LHCN-M2 (cell line): ENCODE measurements at places on chromosomes 7 and 10. TPM values are rescaled to one million over a fixed set of nuclear protein-coding genes. Genes with fewer than 3 reads are reported as not detected.

VGF gene
- 0.45 and 0.69 TPM in 2 replicates for total RNA-seq

- no peak for DNase-seq
Observed at GRCh38 chr10:63608511-63608910, 87.3 kb downstream of the REEP3 start.

RBP3 gene
- total RNA-seq = not detected in 2 replicates

RTKN2 gene
- 6.9 and 8.6 TPM in 2 replicates for total RNA-seq
